Muscle of back (tissue), 13 donors: ENCODE measurements at places on chromosomes 16 and 17. TPM values are rescaled to one million over a fixed set of nuclear protein-coding genes. Genes with fewer than 3 reads are reported as not detected.

The GNAO1 gene
- polyA plus RNA-seq = 1.2 TPM

The CHAD gene
- 5.6 TPM for polyA plus RNA-seq

The ABCA3 gene
- 14.9 TPM for polyA plus RNA-seq

The CCL13 gene
- polyA plus RNA-seq = 2.0 TPM

The CD2BP2 gene
- 28.7 TPM for polyA plus RNA-seq

The GDPD1 gene
- 2.6 TPM for polyA plus RNA-seq

The SDR42E1 gene
- 1.9 TPM for polyA plus RNA-seq

The TUBB3 gene
- 7.8 TPM for polyA plus RNA-seq

DNA sequence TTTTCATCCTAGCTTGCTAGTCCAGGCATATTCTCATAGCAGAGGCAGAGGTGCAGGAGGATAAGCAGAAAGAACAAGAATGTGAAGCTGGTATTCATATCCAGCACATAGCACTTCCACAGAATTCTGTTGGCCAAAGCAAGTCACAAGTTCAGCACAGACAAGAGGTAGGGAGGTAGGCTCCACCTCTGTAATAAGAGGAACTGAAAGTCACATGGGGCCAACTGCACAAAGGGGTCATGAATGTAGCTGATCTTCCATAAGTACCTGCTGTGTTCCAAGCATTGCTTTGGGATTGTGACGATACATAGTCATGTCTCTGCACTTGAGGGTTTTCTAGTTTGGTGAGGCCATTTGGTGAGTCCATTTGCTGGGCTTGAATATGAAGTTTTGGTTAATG is 110.8 kb upstream of the MPHOSPH6 start:
- no peak for DNase-seq

- no peak for DNase-seq
Observed at GRCh38 chr17:68019336-68019674, 16.2 kb upstream of the KPNA2 start.

DNA sequence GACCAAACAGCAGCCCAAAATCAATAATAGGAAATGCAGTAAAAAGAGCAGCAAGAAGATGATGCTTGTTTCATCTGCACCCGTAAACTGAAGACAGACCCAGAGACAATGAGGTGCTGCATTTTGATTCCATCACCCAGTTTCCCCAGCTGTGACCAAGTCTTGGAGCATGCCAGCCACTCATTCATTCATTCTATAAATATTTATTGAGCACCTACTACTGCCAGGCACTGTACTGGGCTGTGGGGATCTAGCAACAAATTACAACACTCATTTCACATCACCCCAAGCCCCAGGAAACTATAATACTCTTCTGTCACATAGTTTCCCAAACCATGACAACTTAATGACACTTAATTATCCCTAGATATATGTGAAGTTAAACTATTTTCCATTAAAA is 79.2 kb downstream of the TOX3 start:
- no peak for DNase-seq

DNA sequence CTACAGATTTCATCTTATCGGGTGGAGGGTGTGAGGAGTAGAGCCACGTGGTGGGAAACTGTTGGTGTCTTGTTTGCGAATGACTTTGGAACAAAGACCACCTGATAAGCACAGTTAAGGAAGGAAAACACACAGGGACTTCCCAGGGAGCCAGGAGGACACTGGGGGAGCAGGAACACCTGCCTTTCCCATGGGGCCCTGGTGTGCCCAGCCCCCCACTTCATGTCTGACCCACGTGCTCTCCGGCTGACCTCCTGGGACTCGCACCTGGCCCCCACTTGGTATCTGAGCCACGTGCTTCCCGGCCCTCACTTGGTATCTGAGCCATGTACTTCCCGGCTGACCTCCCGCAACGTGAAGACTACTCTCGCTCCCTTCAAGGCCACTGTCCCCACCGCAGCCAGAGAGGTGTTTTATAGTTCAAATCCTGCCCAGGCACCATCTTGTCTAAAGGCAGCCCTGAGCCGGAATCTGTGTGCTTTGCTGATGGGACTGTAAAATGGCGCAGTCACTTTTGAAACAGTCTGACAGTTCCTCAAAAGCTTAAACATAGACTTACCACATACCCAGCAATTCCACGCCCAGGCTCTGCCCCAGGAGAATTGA is 5.4 kb upstream of the CSNK1D start:
- DNase-seq = no peak

DNA sequence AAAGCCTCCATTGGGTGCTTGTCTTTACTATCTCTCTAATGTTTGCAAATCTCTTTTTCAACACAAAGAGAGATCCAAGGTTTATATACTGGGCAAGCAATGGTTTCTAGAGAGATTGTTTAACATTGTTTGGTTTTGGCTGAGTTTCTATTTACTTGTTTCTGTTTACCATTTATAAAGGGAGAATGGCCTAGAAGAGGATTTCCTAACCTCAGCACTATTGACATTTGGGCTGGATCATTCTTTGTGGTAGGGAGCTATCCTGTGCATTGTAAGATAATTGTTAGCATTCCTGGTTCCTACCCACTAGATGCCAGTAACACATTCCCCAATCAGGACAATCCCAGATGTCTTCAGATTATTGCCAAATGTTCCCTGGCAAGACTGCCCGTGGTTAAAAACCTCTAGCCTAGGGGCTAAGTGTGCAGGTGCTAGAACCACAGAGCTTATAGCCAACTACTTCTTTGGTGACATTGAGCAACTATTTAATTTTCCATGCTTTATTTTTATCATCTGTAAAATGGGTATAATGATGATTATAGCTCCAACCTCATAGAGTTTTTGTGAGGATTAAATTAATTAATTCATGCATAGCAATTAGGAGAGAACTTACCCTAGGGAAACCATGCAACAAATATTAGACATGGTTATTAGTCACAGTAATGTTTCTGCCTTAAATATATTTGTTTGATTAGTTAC is 413.9 kb upstream of the MAF start:
- no peak for DNase-seq

GRCh38 chr16:86533767-86534351 is 21.2 kb downstream of the MTHFSD start:
- DNase-seq = no peak

DNA sequence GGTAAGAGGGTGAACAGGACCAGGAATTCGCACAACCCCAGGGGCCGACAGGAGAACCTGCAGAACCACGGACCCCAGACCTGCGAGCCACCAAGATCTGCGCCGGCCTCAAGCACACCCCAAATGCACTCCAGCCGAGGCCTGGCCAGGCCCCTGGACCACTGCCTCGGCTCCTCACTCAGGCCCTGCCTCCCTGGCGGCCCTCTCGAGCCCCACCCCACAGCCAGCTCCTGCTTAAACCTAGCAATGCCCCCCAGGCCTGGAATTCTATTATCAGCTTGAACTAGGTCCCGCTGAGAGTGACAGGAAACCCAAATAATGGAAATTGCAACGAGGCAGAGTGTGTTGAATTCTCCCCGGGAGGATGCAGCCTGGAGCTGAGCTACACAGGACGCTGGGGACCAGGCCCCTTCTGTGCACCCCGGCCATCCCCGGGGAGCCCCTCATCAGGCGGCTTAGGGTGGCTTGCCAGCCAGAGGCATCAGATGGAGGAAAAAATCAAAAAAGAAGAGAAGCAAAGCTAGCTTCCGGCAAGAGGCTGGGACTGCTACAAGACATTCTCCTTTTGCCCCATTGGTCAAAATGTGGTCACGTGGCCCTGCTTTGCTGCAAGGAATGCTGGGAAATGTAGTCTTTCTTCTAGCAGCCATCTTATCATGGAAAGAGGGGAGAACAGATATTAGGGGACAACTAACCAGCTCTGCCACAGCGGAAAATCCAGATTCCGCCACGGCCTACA is 2.4 kb upstream of the ENPP7 start:
- peak; percentile 90 for DNase-seq

DNA sequence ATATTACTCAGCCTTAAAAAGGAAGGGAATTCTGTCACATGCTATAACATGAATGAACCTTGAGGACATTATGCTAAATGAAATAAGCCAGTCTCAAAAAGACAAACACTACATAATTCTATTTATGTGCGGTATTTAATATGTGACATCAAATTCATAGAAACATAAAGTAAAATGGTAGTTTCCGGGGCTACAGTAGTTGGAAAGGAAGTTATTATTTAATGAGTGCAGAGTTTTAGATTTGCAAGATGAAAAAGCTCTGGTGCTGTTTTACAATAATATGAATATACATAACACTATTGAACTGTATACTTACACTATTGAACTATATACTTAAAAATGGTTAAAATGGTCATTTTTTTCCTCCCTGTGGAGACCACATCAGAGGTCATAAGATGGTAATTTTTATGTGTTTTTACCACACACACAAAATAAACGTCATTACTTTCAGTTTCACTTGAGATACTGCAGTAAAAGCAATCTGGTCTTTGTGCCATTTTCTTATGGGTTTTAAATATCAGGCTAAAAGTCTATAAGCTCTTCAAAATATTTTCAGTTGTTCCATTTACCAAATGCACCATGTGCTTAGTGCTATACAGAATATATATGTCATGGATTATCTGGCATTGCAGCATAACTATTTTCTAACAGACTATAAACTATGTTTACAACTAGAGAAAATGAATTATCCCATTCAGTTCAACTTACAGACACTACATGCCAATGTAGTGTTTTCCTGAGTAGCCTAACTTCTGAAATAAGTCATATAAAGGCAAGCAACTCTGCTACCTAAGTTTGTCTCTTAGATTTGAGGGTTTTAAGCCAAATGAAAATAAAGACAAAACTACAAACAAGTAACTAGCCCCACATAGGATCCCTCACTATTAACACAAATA is 90.9 kb downstream of the SPAG9 start:
- peak; percentile 43 for DNase-seq

- no peak for DNase-seq
Observed at GRCh38 chr17:50051082-50051576, 4.8 kb upstream of the ITGA3 start.

GRCh38 chr16:12681653-12682052 is 122.0 kb downstream of the CPPED1 start:
- DNase-seq = no peak

GRCh38 chr17:64441772-64442540 is 7.0 kb upstream of the MILR1 start:
- DNase-seq = peak; percentile 70

- no peak for DNase-seq
Observed at GRCh38 chr16:56993204-56993603, 3.8 kb downstream of the NLRC5 start.

DNA sequence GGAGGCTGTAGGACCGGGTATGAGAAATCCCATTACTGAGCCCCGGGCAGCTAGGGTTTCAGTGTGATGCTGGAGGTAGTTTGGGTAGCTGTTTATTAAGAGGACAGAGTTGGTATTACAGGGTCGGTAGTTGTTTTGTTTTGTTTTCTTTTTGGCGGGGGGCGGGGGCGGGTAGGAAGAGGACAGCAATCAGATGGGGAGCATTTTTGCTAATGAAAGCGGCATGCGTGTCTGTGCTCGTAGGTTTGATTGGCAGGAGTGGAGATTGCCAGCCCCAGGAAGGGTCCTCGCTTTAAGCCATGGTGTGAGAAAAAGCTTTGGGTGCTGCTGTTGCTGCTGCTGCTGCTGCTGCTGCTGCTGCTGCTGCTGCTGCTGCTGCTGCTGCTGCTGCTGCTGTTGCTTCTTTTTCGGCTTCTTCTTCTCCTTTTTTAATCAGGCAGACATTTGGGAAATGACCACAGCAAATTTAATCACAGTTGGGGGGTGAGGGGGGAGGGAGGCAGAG is 498.5 kb upstream of the ZFHX3 start:
- DNase-seq = no peak

DNA sequence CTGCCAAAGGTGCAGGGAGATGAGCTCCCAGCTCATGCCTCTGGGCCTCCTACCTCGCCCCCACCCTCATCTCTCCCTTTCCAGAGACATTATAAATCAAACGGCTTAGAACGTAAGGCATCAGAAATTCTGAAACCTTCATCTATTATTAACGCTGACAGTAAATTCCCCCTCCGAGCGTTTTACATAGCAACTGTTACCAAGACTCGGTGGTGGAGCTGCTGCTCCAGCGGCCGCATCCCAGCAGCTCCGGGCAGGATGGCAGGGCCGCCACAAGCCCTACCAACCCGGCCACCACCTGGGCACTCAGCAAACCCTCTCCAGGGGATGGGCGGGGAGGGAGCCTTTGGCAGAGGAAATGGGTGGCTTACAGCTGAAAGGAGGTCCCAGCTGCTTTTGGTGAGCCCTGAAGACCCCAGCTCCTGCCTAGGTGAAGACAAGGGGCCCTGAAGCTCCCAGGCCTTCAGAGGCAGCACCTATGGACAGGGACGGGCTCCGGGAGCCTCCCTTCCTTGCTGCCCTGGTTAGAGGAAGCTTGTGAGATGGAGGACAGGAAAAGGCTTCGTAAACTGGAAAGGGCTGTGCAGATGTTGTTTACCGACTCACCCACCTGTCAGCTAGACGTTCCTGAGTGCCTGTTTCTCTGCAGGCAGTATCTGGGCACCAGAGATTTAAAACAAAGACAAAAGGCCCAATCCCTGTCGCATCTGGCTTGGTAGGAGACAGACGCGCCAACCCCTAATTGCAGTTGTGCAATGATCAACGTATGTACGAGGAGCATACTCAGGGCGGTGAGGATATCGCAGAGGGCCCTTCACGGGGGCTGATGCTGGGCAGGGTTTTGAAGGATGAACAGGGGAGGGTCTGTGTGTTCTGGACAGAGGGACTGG is 76.9 kb downstream of the RAI1 start:
- no peak for DNase-seq

DNA sequence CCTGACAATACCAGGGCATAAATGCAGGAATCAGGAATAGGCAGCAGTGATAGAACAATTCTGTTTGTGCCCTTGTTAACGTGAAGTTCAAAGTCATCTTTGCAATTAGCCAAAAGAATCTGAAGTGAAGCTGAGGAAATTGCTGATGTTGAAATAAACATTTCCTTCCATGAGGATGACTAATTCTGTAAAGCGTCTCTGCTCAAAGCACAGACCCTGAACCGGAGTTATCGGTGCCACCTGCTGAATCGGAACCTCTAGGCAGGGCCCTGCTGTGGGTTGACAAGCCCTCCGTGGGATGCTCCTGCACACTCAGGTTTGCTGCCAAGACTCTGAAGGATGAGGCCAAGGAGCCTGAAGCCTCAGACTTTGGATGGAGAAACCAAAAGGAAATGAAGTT is 37.0 kb upstream of the CDH1 start:
- DNase-seq = no peak

- DNase-seq = no peak
Observed at GRCh38 chr17:15973016-15973415, 26.5 kb downstream of the ZSWIM7 start.

GRCh38 chr17:21387616-21388015 is 11.5 kb downstream of the KCNJ12 start:
- no peak for DNase-seq

DNA sequence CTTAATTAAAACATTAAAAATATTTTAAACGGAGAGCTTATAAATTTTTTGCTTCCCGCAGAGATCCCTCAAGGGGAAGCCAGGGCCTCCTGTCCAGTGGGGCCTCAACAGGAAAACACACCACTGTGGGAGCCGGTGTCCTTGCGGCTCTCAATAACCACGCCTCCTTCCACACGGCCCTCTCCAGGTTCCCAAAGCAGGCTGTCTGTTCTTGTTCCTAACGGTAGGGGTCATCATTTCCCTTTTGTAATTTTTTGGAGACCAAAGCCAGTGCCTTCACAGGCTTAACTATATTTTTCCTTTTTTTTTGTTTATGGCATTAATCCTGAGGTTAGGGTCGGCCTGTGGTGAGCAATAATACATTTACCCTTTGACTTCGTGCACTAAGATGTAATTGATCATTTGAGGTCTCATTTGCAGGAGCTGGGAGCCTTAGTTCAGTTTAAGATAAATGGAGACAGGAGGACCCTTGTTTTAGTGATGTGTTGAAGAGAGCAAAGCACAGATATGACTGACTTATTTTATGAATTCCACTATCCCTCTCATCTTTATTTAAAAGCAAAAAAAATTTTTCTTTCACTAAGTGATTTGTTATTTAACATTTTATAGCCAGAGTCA is 77.5 kb upstream of the N4BP1 start:
- DNase-seq = peak; percentile 67

GRCh38 chr16:4874666-4875065 is 27.4 kb downstream of the UBN1 start:
- DNase-seq = no peak
